CD4-positive, alpha-beta T cell treated with Interleukin-4 for 4 hours (primary cell): ENCODE measurements at places on chromosomes 7 and 10.

DNA sequence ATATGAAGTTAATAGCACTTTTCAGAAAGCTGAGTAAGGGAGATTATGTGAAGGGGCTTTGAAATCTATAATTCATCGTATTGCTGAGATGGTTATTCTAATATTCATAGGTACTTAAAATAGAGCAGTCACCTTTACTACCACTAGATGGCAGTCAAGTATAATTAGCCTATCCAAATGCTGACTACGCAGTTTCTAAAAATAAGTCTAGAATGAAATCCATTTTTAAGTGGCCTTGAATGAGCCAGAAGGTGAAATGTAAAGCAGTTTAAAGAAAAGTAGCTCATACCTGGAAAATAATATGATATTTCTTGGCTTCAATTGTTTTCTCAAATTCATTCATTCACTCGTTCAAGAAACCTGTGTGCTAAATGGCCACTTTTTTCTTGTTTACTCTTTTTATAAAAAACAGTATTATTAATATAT lies 1277.1 kb downstream of the GATA3 start:
- peak; percentile 54 for DNase-seq

GRCh38 chr10:43479275-43479674 lies 42.4 kb downstream of the ZNF487 start:
- no peak for DNase-seq

- no peak for DNase-seq
Measured at GRCh38 chr7:16978358-16979244, 96.8 kb upstream of the AGR3 start.

- DNase-seq: peak; percentile 33
Measured at GRCh38 chr10:11874568-11875493, 51.7 kb downstream of the PROSER2 start.

DNA sequence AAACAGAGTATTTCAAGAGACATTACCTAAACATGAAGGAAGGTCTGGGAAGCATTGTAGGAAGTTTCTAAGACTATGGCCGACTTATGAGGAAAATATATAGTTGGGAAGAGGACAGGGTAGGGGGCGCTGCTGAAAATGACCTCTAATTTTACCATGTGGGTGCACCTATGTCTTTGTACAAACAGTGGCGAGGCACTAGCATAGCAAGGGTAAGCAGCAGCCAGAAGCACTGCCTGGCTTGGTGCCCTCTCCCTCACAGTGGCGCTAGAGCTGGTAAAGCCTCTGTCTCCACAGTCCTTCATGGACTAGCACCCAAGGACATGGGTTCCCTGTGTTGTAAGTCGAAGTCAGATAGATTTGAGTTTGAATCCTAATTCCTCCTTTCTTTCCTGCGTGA lies 461.2 kb downstream of the INHBA start:
- DNase-seq: no peak

DNA sequence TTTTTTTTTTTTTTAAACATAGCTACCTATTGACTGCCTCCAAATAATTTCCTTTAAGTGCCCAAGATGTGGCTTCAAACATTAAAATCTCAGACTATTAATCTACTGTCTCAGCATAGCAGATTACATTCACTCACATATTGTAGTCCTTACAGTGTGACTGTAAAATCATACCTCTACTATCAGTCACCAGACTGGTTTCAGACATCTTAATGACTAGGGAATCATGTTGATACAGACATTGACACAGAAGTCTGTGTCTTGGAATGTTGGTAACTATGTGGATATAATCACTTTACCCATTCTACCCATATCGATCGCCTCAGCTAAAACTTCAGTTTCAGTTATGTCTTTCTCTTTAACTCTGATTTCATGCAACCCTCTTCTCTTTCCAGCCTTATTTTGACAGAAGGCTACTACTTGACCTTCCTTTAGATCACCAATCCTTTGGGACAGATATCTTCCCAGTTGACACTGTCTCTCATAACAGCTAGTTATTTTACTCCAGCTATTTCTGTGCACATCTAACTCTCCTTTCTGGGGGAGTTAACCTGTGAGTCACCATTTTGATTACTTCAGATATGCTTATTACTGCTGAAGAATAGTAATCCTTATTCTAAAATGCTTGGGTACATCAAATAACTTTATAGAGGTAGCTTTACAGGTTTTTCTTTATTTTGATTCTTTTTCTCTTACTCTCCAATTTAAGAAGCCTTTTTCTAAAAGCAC lies 7.0 kb downstream of the TNKS2 start:
- DNase-seq: no peak

- DNase-seq: no peak
Measured at GRCh38 chr7:94029976-94030375, 25.8 kb upstream of the BET1 start.

DNA sequence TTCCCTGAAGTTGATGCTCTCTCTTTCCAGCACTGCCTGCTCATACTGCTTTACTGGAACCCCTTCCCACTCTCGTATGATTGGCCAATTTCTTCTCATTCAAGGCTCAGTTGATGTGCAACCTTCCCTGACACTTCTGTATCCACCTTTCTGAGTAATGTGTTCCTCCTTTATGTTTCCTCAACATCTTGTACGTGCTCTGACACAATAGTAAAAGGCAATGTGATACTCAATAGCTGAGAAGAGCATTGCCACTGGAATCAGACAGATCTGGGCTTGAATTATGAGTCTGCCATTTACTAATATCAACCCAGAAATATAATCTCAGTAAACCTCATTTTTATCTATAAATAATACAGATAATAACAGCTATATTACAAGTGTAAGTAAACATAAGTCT lies 34.7 kb downstream of the ARL4A start:
- no peak for DNase-seq

DNA sequence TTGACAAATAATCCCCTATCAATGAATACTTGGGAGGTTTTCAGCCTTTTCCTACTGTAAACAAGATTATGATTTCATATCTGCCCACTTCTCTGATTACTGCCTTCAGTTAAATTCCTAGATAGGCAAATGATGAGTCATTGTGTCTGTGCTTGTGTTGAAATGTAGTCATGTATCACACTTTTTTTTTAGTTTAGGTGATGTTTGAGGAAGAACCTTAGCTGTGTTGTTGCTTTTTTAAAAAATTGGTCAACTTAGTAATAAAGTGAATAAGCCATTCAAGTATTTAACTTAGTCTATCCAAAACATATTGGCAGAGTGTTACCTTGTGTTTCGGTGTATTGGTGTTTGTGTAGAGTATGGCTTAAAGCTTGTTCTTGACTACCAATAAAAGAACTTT lies 60.0 kb downstream of the WAC start:
- DNase-seq: peak; percentile 35

GRCh38 chr7:11935905-11936304 lies 103.9 kb upstream of the THSD7A start:
- no peak for DNase-seq

GRCh38 chr7:4747746-4748145 lies 27.7 kb upstream of the AP5Z1 start:
- DNase-seq: no peak

DNA sequence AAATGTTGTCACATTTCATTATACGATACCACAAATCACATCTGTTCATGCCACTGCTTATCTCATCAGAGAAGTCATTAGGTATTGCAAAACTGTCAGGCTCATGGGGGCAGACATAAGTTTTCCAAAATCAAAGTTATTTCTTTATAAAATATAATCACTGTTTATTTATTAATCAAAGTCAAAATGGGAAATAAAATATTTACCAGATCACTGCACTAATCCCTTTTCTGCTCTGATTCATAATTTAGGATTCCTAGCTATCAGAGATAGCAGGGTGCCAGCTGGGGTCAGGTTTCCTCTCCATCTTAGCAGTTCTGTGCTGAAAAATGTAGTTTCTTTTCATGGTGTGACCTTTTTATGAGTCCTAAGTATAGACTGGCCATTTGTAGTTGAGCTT lies 117.7 kb upstream of the LANCL2 start:
- DNase-seq: no peak

DNA sequence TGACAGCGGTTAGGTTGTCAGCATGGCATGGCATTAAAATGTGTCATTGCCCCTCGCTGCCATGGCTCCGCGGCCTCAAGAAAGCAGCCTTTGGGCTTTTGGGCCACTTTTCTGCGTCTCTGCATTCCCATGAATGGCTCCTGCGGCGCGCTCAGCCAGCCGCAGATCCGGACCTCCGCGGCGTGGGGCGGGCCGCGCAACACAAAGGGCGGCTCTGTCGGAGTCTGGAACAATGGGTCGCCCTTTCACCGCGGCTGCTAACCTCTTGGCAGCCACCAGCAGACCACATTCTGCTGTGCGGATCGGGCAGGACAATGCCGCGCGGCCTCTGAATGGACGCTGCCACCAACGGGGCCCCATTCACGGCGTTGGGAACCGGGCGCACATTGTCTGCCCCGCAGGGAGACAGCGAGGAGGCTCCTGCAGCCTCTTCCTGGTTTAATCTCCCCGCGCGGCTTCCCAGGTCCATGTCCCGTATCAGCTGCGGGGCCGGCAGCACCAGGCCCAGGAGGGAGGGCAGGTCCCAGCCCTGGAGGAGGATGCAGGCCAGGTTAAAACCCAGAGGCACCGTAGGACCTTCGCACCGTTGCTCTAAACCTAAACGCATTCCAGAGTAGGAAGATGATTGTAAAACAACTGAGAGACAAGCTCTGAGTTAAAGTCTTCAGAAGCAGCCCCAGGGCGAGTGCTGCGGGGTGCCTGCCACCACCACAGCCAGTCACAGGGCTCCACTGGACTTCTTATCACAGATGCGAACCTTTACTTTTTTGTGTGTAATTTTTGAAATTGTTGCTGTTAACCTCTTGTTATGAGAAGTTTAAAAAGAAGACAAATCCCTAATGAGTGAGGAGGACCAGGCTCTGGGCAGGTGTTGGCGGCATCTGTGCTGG lies 71.6 kb downstream of the NKX6-2 start:
- DNase-seq: no peak

DNA sequence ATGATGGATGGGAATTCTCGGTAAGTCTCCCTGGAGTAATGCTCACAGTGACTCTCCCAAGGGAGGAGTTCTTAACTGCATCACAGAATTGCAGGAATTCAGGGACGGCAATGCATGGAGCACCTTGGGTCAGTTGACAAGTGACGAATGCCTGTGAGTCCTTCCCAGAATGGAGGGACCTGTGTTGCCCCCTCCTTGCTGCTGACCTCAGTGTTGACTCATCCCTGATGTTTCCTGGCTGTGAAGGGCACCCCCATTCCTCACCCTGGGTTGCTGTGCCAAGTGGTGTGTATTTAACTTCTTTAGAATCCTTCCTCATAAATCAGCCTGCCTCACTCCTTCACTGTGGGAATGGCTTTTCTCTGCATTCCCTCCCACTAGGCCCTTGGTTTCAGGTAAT lies 98.9 kb downstream of the LRMDA start:
- no peak for DNase-seq

DNA sequence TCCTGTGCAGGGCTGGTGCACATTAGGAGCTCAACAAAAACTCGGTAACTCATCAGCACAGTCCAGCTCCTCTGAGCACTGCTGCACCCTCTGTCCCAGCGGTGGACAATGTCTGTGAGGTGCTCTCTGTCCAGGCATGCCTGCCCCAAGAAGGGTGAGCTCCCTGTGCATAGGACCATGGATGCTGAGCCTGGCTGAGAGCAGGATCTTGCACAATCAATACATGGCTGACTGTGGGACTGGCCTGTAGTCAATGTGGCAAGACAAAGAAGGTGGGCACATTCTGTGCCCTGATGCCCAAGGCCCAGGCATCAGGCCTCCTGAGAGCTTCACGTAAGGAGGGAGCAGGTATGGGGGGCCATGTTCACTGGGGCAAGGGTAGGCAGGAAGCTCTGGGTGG lies 17.1 kb downstream of the ARHGAP22 start:
- no peak for DNase-seq

GRCh38 chr7:29920491-29920890 lies 69.1 kb downstream of the SCRN1 start:
- DNase-seq: no peak

- no peak for DNase-seq
Measured at GRCh38 chr10:109327266-109327665, 596.0 kb downstream of the XPNPEP1 start.

DNA sequence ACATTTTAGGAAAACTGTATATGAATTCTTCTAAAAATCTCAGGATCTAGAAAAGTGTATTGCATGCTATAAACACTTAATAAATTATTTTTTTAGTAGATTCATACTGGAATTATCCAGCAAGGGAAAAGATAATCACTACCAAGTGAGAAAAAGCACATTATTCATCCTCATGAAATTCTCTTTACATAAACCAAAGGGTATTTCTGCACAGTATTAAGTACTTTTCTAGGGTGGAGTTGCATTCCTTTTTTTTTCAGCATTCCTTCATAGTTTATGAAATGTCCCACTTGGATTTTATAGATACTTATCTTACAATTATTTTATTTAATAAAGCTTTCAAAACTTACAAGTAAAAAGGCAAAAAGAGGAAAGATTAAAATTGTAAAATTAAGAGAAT lies 403.3 kb downstream of the HGF start:
- no peak for DNase-seq

DNA sequence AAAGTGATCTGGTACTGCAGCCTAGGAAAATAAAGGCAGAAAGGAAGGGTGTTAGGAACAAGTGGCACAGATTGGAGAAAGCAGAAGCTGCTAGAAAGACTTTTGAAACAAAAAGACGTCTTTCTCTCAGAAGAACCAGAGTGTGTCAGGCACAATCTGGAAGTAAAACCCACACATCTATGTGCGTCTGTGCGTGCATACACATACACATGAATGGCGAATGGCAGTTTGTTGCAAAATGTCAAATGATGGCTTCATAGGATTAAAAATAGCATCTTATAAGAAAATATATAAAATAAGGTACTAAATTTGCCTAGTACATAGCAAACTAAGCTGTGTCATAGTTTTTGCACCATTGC lies 246.3 kb downstream of the CDK14 start:
- DNase-seq: no peak

- no peak for DNase-seq
Measured at GRCh38 chr7:82015751-82016150, 245.9 kb upstream of the HGF start.

GRCh38 chr10:10617686-10618085 lies 400.0 kb upstream of the CELF2 start:
- DNase-seq: no peak

DNA sequence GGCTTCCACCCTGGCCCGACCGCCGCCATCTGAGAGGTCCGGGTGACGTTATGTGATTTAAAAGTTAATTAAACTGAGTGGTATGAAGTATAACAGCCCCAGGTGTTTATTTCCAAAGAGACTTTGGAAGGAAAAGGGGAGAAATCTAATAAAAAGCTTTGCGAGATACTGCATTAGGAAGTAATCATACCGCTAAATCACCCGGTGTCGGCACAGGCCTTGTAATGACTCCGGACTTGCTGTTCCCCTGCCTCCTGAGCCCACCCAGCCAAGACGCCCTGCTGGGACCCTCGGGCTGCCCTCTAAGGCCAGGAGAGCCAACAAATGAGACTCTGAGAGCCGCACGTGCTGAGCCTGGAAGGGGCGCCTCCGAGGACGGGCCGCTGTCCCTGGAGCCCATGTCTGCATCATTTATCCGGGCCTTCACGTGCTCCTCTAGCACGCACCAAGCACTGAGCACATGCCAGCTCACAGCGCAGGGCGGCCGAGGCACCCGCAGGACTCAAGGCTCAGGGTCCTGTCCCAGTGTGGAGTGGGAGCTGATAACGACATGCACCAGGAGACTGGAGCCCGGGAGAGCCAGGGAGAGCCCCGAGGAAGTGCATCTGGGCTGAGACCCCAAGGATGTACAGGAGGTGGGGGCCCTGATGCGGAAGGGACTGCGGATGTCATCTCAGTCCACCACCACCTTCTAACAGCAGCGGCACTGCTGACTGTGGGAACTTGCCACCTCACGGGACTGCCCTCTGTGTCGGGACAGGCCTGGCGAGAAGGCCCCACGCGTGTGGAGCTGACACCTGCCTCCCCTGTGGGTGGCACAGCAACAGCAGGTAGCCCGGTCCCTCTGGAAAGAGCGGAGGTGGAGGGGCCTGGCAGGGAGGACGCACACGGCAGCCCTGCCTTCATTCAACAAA lies 182.7 kb downstream of the ELFN1 start:
- no peak for DNase-seq

GRCh38 chr7:48636391-48637015 lies 287.8 kb upstream of the CDC14C start:
- no peak for DNase-seq
